T-helper 1 cell (primary cell): ENCODE measurements at places on chromosomes 1 and 21.

- DNase-seq: no peak
These were observed 154.0 kb upstream of the KCNK2 start for GRCh38 chr1:214928574-214928973.

GRCh38 chr1:205287076-205287475, 34.5 kb downstream of the NUAK2 start:
- no peak for DNase-seq

GRCh38 chr1:117142200-117142599, 20.7 kb upstream of the TRIM45 start:
- no peak for DNase-seq

DNA sequence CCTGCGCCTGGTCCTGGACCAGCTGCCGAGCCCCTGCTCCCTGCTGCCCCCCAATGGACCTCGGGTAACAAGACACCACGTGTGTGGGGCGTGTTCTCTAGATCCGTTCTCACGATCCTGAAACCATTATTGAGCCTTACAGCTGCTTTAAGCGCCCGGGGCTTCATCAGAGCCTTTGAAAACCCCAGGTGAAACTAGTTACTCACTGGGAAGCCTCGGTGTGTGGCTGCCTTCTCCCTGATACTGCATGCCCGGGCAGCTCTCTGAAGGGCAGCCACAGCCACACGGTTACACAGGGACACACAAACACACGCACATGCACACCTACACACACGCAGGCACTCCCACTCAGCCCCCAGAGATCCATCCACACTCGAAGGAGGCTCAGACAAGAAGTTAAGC, 5.3 kb downstream of the HES2 start:
- DNase-seq: no peak

DNA sequence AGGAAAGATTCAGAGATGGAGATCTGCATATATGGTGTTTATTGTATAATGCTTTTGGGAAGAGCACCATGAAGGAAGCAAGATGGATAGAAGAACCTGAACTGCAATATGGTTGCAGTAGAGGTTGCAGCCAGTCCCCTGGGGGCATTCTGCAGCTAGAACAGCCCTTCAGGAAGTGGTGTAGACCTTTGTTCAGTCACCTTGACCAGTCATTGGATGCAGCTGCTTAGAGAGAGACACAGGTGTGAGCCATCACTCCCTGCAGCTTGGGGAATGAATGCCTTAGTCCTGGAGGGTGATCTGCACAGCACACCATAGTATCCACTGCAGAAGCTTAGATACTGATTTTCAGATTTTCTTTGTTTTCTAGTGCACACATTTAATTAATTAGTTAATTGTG, 42.3 kb downstream of the NEK7 start:
- DNase-seq: no peak

DNA sequence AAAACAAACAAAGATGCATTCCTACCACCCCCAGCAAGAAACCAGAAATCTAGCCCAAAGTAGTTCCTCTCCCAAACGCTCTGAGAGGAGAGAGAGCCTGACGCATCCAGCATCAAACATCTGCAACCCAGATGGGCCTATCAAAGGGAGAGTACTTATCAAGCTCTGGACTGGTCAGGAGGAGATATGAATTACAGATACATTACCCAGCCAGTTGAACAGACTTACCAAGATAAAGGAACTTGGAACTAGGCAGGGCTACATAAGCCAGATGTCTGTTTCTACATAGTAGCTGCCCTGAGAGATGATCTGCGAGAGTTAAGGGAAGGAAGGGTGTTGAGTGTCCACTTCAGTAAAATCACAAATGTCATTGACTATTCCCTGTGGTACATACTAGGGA, 138.4 kb downstream of the PAPPA2 start:
- no peak for DNase-seq

- no peak for DNase-seq
These were observed 67.9 kb upstream of the PGBD5 start for GRCh38 chr1:230494026-230494425.

DNA sequence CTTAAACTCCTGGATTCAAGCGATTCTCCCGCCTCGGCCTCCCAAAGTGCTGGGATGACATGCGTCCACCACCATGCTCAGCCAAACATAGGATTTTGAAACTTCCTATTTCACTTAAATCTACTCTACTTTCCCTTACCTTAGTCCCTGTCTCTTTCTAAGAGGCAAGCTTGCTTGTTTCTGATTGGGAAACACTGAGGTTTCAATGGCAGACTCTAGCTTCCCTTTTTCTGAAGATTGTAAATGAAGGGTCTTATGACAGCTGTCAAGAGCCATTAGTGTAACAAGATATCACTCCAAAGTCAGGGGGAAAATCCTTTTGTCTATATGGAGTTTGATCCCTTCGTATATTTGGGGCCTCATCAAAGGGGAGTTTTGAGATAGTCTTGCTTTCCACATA, 23.5 kb upstream of the LMO4 start:
- no peak for DNase-seq

GRCh38 chr21:16536643-16537434, 807.1 kb downstream of the USP25 start:
- no peak for DNase-seq

DNA sequence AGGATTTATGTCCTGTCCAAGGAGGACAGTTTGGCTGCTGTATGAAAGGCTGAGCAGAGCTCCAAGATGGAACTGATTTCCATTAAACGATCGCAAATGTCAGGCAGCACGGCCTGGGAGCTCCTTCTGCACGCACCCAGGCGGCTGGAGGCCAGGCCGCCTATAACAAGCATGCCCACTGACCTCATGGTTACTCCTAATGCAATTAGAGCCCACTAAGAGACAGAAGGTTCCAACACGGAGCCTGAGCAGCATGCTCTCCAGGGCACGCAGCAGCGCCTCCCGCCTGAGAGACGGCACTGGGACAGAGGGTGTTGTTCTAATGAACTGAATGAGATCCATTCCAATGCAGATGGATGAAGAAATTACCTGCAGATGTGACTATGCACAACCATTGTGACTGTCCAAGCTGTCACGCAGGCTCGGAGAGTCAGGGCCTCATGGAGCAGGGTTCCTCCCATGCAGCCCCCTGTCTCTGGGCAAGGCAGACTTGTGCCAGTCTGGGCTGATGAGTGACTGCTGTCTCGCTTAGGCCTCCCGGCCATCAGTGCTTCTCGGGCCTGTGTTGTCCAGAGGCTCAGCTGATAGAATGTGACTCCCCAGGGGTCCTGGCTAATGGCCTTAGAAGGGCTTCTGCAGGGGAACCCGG, 25.2 kb upstream of the CDCA8 start:
- no peak for DNase-seq

GRCh38 chr1:18373882-18374493, 106.7 kb upstream of the KLHDC7A start:
- no peak for DNase-seq

- no peak for DNase-seq
These were observed 390.5 kb downstream of the ST6GALNAC3 start for GRCh38 chr1:76465030-76465429.
